ENCODE measurements at places on chromosomes 12 and 14.

GRCh38 chr14:68266998-68267397, 447.4 kb downstream of the RAD51B start:
- no peak for DNase-seq

DNA sequence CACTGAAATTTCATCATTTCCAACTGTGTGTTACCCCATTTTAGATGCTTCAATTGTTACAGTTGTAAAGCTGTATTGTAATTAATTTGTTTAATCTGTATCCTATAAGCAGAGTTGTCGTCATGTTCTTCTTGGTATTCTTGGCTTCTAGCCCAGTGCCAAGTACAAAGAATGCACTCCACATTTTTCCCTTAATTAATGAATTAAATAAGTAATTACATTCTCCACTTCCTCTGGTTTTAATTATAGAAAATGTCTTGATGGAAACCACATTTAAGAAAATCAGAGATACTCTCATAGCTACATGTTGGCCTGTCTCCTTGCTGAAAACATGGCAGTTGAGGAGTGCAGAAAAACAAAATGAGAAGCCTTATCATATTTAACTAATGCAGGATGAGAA, 746 bp downstream of the DNAI7 start:
- no peak for DNase-seq

DNA sequence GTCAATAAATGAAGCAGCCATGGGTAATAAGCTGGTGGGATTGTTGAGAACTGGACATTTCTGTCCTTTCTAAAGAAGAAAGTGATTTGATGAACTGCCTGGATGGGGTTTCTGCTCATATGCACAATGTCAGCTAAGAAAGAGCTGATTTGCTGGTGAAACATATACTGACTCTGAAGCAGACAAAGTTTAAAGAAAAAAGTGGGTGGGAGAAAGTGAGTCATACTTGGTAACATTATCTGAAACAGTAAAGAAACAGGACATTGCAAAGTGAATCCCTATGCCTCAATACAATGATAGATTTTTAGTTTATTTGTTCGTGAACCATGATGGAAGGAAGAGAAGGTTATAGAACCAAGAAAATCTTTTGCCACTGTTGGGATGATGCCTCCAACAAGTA, 95.6 kb upstream of the DNM1L start:
- DNase-seq: no peak

- no peak for DNase-seq
Measured at GRCh38 chr12:57235017-57235727, 5.7 kb downstream of the SHMT2 start.

GRCh38 chr12:50707396-50707795, 56.5 kb upstream of the ATF1 start:
- DNase-seq: no peak

GRCh38 chr14:59698793-59699192, 122.2 kb upstream of the CCDC175 start:
- DNase-seq: no peak

- no peak for DNase-seq
Measured at GRCh38 chr12:50780013-50780412, 16.1 kb downstream of the ATF1 start.

DNA sequence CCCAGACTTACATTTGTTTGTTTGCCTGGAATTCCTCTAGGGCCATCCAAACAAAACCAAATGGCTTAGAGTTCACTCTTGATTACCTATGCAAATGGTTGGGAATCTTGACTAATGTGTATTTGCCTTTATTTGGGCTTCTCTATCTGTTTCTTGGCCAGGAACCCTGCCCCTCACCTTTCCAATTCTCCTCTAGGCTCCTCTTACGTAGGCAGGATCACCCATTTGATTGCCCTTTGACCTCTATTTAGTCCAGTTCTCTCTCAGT, 123.0 kb upstream of the DYRK2 start:
- DNase-seq: no peak

- DNase-seq: no peak
Measured at GRCh38 chr14:95910628-95911027, 34.0 kb downstream of the TUNAR start.

- DNase-seq: no peak
Measured at GRCh38 chr12:131606218-131606901, 104.5 kb upstream of the SFSWAP start.

GRCh38 chr12:53365245-53365904, 14.6 kb upstream of the SP1 start:
- DNase-seq: no peak

DNA sequence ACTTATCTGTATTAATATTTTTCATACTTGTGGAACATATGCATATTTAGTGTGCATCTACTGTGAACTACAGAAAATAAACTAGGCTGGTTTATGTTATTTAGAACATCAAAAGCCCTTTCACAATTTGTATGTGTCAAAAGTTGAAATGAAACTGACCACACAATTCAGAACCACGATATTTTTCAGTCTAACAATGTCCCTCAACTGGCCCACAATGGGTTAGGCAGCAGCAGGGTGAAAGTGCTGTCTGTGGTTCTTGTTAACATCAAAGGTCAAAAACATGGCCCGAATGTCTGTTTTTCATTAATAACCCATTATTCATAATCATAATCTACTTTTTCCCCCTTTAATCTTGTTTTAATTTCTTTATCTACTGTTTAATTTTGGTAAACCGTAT, 559.9 kb upstream of the ATP2B1 start:
- no peak for DNase-seq

GRCh38 chr12:113818283-113818682, 147.8 kb downstream of the RBM19 start:
- no peak for DNase-seq

GRCh38 chr12:55933169-55933798, 2.3 kb downstream of the DGKA start:
- DNase-seq: no peak

DNA sequence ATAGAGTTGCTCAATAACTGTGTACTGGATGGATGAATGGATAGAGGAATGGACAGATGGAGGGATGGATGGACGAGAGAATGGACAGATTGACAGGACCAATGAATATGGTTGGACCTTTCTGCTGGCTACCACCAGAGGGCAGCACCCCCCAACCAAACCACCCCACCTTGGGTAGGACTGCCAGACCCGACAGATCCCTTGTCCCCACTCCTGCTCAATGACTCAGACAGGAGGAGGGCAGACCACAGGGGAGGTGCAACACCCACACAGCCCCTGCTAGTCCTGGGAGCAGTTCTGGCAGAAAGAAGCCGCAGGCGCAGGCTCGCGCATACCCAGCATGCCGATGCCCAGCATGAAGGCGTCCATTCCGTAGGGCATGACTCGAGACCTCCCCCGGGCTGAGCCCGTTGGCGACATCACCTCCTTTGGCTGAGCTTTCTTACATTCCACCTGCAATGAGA, 12.4 kb downstream of the MSI1 start:
- DNase-seq: no peak

GRCh38 chr12:80556566-80556965, 112.5 kb downstream of the PTPRQ start:
- no peak for DNase-seq

DNA sequence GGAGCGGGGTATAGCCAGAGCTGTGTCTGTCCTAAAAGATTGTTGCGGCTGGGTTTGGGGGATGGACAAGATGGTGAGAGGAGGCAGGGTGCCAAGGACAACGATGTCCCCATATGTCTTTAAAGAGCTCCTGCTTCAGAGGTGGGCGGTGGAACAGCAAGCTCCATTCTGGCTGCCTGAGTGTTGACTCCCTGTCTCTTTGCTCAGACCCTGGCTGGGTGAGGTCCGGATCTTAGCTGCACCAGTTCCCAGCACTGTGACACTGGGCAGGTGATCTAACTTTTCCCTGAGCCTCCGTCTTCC, 8.3 kb upstream of the WSCD2 start:
- DNase-seq: no peak

DNA sequence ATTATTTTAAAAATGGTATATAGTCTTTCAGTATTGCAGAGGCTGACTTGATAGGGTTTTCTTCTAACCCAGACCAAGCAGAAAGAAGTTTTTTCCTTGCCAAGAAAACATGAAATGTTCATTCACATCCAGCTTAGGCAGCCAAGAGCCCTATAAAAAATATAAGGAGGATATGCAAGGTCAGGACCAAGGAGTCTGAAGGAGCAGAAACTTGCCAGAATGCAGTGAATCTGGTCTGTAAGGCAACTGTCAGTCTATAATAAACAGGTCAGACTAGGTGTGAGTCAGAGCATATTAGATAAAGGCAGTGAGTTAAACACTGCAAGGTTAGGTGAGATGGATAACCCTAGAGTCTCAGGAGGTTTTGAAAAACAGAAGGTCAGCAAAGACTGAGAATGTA, 645.5 kb downstream of the C12orf50 start:
- DNase-seq: no peak

- no peak for DNase-seq
Measured at GRCh38 chr14:100190126-100190525, 30.7 kb upstream of the DEGS2 start.

GRCh38 chr12:70060634-70061033, 182.6 kb upstream of the CNOT2 start:
- no peak for DNase-seq

Data from esophagus squamous epithelium (tissue), 5 donors.